GM06990 (cell line): ENCODE measurements at places on chromosomes 12 and 14.

DNA sequence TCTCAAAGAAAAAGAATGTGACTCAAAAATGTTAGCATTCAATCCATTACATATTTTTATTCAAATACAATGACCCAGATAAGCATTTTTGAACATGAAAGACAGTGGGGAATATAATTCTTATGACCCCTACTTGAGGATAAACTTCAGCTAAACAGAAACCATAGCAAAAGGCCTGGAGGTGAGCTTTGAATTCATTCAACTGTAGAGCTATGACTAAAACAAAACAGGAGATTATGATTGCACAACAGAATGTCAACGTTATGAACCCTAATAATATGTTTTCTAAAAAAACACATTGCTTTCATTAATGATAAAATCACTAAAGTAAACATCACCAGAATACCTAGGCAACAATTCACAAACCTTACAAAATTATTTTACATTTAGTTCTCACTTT, 27.8 kb downstream of the EFCAB11 start:
- DNase-seq: no peak

GRCh38 chr12:115096588-115097397, 412.8 kb upstream of the TBX3 start:
- no peak for DNase-seq

GRCh38 chr14:25048170-25049016, 1.6 kb downstream of the STXBP6 start:
- no peak for DNase-seq

GRCh38 chr14:105123064-105123665, 45.4 kb downstream of the JAG2 start:
- DNase-seq: no peak

- no peak for DNase-seq
Observed at GRCh38 chr12:87086118-87086891, 830.1 kb upstream of the MGAT4C start.

DNA sequence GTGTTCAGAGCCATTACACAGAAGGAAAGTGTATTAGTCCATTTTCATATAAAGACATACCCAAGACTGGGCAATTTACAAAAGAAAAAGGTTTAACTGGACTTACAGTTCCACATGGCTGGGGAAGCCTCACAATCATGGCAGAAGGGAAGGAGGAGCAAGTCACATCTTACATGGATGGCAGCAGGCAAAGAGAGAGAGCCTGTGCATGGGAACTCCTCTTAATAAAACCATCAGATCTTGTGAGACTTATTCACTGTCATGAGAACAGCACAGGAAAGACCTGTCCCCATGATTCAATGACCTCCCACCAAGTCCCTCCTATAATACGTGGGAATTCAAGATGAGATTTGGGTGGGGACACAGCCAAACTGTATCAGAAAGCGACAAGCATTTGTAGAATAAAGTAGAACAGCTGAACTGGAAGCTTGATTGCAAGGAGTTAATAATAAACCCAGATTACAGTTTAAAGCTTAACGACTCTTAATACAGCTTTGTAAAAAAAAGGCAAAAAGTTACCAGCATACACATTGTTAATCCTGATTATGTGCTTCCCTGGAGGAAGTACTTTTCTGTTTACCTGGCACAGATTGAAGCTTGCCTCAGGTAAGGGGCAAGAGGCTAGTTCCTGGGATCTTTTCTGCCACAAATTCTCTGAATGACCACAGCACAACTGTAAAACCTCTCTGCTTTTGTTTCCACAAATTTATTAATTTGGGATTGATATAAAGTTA, 18.1 kb upstream of the STON2 start:
- DNase-seq: no peak

GRCh38 chr14:54025661-54026060, 69.0 kb upstream of the BMP4 start:
- no peak for DNase-seq

DNA sequence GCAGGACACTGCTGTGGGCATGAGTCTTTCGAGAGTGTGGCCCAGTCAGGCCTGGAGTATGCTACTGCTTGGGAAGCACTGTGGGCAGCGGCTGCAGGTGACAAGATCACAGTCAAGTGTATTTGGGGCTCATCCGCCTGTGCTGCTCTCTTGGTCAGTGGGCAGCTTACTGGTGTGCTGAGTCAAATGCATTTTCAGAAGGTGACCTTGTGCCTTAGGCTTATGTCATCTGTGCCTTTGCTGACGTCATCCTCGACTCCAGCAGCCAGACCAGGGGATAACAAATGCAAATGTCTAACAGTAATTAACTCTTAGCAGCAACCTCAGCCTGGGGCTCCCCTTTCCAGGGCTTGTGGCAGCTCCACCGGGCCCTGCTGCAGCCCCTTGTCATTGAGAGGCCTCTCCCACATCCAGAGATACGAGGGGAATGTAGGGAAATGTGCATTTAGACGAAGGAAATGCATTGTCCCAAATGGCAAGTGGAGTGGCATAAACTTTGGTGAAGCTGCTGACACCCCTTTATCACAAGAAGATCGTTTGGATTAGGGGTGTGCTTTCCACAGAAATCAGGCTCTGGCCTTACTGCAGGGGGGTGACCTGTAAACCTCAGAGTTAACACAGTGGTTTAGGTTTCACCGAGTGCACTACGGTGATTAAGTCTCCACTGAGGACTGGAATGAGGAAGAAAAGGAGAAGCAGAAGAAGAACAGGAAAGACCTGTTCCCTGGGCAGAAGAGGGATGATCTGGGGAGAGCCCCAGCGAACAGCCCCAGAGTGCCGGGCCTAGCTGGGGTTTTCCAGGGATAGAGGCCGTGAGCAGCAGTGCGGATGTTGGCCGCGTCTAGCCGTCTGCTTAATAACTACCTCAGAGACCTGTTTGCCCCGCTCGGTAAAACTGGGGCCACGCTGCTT, 39.7 kb downstream of the PSMA6 start:
- no peak for DNase-seq

GRCh38 chr12:54984658-54985376, at the start of gene TESPA1:
TSS of gene TESPA1 (minus strand) at chr12:54984762. CDS start at chr12:54974562, 10,200 bp downstream.
- peak; percentile 75 for DNase-seq

DNA sequence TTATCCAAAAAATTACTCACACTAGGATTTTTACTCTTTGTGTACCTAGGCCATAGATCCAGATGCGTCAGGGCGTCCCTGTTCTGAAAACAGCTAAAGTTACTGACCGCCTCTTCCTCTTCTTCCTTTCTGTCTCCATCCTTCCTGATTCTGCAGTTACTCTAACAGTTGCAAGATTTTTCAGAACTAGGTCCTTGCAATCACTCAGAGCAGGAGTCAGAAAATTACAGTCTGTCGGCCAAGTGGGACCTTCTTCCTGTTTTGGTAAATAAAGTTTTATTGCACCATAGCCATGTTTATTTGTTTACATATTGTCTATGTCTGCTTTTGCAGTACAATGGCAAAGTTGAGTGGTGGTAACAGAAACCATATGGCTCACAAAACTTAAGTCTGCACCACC, 25.6 kb upstream of the FGF6 start:
- no peak for DNase-seq

GRCh38 chr12:22121224-22121623, 75.2 kb downstream of the CMAS start:
- no peak for DNase-seq

- no peak for DNase-seq
Observed at GRCh38 chr14:92384461-92385133, 61.6 kb downstream of the SLC24A4 start.

DNA sequence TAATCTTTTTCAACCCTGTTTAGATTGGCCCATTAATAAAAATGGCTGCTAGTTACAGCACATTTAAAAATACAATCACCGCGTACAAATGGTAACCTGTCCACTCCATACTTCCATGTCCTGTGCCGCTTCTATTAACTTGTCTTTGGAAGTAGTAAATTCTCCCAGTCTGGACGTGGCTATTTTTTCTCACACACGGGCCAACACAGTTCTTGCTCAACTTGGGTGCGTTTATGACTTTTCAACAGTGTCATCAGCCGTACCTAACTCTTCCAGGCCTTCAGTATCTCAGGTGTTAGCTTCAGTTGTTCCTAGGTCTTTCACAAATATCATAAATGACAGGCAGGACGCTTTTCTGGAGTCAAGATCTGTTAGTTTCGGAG, 475 bp upstream of the PCNX1 start:
- no peak for DNase-seq

DNA sequence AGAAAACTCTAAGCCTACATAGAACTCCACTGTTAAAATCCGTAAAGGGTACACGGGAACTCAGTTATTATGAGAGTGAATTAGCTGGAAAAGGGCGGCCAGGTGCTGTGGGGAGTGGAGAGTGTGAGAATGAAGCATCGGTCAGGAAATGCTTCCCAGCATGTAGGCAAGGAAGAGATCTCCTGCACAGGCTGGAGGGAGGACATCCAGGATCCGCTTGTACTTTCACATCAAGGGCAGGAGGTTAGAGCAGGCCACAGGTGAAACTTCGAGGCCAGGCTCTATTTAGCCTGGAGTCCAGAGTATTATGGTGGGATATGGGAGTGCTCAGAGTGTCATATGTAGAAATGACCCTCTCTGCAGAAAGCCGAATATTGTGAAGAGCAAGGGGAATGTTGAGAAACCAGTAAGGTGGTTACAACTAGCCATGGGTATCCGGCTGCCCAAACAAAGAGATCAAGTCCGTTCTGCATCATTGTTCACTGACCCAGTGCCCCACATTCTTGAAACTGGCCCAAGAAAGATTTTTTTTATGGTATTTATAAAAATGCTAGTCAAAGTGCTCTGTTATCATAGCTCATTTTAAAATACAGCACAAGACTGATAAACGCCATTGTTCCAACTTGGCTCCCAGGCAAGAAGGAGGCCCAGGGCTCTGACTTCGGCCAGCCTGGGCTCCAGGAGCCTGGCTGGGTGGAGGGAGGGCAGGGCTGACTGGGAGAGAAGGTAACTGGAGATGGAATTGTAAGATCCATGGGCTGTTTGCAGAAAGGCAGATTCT, 79.4 kb upstream of the HIF1A start:
- DNase-seq: no peak

GRCh38 chr12:54216797-54217661, 28.2 kb upstream of the SMUG1 start:
- DNase-seq: peak; percentile 85

DNA sequence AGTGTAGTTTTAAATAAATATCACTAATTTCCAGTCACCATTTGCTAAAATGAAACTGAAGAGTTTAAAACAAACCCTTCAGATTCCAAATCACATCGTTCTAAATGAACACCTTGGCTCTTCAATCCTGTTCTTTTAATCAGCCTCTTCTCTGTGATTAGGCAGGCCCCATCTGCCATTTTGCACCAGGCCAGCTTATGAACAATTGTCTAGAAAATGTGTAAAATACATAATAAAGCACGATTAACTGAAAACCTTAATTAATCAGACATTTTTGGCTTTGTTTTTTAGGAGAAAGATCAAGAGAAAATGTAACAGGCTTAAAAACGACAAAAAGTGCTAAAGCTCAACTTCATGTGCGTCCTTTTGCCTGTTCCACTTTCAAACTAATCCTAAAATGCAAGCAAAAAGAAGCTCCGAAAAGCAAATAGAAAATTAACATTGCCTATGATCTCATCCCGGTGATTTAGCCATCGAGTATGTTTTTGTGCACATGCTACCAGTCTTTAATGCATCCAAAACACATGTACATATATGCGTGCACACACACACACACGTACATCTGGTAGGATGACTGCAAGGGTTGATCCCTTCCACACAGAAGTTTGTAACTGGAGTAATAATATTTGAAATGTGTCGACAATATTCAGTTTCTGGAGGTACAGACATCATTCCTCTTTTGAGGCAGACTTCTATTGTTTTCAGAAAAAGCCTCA, 288.6 kb downstream of the FOXN3 start:
- DNase-seq: no peak

GRCh38 chr12:124241776-124242528, 52.9 kb upstream of the RFLNA start:
- DNase-seq: no peak

GRCh38 chr14:101477648-101478047, 83.6 kb upstream of the DIO3 start:
- no peak for DNase-seq

DNA sequence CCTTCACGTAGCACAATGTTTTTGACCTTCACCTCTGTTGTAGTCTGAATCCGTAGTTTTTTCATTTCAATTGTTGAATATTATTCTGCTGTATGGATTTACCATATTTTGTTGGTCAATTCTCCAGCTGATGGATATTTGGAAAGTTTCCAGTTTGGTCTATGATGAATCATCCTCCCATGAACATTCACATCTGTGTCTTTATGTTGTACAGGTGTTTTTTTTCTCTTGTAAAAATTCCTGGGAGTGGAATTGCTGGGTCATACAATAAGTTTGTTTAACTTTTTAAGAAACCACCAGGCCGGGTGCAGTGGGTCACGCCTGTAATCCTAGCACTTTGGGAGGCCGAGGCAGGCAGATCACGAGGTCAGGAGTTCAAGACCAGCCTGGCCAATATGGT, 36.7 kb upstream of the GNG2 start:
- no peak for DNase-seq

- DNase-seq: no peak
Observed at GRCh38 chr14:26791117-26791806, 193.4 kb upstream of the NOVA1 start.

GRCh38 chr14:62778852-62779251, 266.4 kb downstream of the KCNH5 start:
- DNase-seq: no peak

- DNase-seq: no peak
Observed at GRCh38 chr12:21340403-21340802, 5.7 kb upstream of the SLCO1A2 start.

- peak; percentile 59 for DNase-seq
Observed at GRCh38 chr12:57844709-57845477, 1.6 kb downstream of the CTDSP2 start.

- DNase-seq: no peak
Observed at GRCh38 chr12:128365651-128366231, 98.8 kb downstream of the TMEM132C start.

- no peak for DNase-seq
Observed at GRCh38 chr12:64747695-64748094, 11.5 kb downstream of the GNS start.

DNA sequence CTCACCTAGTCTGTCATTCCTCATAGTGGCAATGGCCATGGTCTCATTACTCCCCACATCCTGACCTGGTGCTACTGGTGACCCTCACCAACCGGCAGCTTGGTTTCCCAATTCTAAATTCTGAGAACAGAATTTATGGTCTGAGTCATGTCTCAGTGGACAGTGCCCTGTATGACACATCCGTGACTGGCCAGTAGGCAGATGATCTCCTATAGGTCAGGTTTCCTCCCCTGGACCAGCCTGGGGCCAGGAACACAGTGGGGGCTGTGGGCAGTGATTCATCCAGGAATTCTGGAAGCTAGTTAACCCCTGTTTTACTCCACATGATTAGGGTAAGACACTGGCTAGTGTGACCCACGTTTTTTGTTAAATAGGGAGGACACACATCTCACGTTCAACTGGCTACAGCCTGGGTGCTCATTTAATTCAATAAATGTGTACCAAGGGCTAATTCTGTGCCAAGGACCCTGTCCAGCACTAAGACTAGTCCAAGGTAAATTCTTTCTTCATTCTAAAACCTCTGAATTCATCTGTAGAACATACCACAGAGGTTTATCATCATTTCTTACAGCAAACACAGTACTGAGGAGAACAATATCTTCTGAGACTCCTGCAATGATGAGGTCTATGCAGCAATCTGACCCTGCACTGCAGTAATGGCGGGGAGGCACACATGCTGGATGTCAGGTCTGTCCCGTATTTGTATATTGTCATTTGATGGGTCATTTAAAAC, 249.6 kb upstream of the TBX3 start:
- DNase-seq: no peak
